ENCODE measurements at places on chromosomes 16 and 17.

- DNase-seq, result no peak
Measured at GRCh38 chr16:64311241-64311640, 810.6 kb downstream of the CDH11 start.

GRCh38 chr17:76252040-76252954, 12.0 kb upstream of the RNF157 start:
- DNase-seq, result no peak

GRCh38 chr17:17043461-17044271, 1.4 kb downstream of the MPRIP start:
- DNase-seq, result no peak

DNA sequence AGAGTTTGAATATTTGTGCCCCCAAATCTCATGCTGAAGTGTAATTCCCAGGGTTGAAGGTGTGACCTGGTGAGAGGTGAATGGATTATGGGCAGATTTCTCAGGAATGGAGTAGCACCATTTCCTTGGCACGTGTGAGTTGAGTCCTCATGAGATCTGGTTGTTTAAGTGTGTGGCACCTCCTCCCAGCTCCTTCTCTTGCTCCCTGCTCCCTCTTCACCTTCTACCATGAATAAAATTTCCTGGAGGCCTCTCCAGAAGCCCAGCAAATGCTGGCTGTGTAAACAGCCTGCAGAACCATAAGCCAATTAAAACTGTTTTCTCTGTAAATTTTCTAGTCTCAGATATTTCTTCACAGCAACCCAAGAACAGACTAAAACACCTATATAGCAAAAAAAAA, 12.6 kb upstream of the APOH start:
- no peak for DNase-seq

DNA sequence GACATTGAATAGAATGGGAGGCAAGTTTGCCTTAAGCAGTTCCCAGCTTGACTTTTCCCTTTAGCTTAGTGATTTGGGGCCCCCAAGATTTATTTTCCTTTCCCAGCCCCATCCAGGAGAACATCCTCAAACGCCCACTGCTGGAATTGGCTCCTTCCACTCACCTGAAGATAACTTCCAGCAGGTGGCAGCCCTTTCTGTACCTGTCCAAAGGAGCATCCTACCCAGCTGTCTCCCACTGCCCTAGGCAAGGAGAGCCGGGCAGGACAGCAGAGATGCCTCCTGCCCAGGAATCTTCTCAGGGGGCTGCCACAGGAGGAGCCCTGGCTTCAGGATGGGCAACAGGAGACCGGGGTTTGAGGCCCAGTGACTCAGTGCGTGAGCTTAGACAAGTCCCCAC, 6.4 kb downstream of the CACNG5 start:
- no peak for DNase-seq

- no peak for DNase-seq
Measured at GRCh38 chr16:926715-927114, 44.1 kb downstream of the LMF1 start.

GRCh38 chr17:80838311-80839025, 153.2 kb upstream of the CHMP6 start:
- no peak for DNase-seq

Data from NCI-H2029 (cell line).